Inflammatory macrophage (primary cell): ENCODE measurements at places on chromosomes 16 and 17.
A peak's percentile ranks its signal among the peaks of the same experiment; 100 is the strongest.

DNA sequence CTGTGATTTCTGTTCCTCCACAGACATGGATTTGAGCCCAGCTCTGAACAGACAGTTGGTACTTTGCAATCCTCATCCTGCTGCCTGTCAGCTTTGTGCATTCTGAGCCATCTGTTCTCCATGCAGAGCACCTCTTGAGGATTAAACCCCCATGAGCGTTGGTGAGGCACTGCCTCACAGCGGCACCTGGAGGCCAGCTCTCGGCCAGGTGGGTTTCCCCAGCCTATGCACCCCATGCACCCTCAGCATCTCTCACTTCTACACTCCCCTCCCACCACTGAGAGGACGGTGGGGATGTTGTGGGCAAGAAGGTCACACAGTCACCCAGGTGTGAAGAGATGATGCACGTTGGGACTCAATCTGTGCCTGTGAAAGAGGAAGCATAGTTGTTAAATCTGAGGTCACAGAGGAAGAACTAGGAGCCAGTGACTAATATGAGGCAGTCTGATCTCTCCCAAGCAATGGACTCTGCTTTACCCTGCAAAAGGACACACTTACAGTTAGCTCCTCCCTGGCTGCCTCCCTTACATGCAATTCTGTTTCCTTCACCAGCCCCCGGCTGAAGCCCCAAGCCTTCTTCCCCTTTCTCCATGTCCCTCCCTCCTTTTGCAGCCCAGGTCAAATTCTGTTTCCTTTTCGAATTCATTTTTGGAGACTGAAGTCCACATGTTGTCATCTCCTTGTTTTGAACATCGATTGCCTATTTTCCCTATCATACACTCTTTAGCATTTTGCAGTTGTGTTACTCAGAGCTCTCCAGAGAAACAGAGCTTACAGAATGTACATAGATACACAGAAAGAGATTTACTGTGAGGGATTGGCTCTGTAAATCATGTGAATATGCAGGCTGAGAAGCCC lies 58.5 kb downstream of the HS3ST3B1 start:
- peak; percentile 89 for DNase-seq

GRCh38 chr16:11665071-11665491 lies 3.2 kb upstream of the SNN start:
- DNase-seq = no peak

DNA sequence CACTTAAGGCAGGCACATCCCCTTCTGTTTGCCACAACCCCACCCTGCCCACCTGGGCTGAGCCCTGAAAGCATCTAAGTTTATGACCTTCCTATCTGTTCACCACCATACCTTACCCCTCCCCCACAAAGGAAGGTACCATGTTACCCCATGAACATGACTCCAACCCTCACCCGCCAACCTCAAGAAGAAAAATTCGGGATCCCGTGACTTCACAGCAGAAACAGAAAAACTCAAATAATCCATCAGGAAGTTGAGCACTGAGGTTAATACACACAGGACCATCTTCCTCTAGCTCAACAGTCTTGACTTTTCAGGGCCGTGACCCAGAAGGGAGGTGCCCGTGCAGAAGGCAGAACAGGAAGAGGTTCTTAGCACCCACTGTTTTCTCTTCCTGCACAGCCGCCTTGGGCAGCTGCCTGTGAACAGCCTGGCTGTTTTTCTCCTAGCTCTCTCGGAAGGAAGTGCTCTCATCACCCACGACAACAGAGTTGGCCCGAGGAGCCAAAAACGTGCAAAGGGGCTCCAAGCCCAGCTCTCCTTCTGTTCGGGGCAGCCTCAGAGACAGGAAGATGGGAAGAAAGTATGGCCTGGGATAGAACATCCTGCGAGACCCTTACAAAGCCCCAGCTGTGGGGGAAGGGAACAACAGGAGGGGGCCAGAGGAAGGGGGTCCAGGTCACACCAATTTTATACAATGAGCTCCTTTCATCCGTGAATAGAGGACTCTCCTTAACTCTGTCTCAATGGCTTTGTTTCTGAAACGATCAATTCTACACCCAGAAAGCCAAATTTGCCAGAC lies 101.1 kb downstream of the XYLT1 start:
- peak; percentile 93 for DNase-seq

- DNase-seq = no peak
Observed at GRCh38 chr17:79171188-79171587, 96.6 kb downstream of the ENGASE start.

GRCh38 chr17:76714822-76715495 lies 4.2 kb upstream of the MXRA7 start:
- DNase-seq = peak; percentile 64

GRCh38 chr17:7946441-7946840 lies 14.4 kb downstream of the CNTROB start:
- DNase-seq = no peak

DNA sequence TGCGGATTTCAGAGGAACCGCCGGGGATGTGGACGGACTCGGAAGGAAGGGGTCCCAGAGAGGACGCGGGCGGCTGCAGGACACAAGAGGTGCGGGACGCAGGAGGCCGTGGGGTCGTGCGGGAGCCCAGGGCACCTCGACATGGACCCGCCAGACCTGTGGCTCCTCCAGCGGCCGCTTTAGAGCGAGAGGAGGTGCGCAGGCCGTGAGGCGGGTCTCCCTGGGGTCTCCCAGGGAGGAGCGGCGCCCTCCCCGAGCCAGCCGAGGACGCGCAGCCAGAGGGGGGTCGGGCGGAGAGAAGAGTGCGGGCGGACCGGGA lies 6.8 kb upstream of the FLYWCH1 start:
- DNase-seq = no peak

- no peak for DNase-seq
Observed at GRCh38 chr17:39916918-39917317, 1.5 kb downstream of the GSDMB start.

DNA sequence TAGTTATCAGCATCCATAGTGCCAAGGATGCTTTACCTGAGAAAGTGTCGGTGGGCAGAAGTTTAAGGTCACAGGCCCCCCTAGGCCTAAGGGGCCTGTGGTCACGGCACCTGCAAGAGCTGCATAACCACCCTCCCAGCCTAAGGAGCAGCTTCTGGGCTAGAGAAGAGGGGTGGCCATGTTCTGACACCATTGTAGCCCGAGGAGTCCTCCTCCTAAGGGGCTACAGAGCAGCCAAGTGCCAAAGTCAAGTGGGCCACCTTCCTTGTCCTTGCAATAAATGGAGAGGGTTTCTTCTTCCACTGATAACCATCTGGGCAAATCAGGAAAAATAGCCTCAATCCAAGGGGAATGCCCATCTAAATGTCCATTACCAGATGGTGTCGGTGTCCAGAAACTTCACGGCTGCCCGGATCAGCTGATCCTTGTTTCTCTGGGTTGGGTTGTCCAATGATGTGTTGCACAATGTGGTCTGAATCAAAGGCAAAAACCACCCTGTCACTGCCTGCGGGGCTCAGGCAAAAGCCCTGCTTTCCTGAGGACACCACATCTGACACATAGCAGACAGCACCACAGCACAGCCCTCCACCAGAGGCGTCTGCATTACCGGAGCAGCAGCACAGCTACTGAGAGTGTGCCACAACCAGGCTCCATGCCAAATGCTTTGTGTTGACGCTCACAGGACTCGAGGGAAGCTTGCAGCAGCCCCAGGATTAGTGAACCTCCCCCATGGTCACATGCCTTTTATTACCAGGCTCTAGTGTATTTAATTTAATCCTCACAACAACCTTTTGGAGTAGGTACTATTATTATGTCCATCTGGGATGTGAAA lies 12.8 kb downstream of the ATPAF2 start:
- DNase-seq = peak; percentile 77
